ENCODE measurements at places on chromosomes 6 and 20.

DNA sequence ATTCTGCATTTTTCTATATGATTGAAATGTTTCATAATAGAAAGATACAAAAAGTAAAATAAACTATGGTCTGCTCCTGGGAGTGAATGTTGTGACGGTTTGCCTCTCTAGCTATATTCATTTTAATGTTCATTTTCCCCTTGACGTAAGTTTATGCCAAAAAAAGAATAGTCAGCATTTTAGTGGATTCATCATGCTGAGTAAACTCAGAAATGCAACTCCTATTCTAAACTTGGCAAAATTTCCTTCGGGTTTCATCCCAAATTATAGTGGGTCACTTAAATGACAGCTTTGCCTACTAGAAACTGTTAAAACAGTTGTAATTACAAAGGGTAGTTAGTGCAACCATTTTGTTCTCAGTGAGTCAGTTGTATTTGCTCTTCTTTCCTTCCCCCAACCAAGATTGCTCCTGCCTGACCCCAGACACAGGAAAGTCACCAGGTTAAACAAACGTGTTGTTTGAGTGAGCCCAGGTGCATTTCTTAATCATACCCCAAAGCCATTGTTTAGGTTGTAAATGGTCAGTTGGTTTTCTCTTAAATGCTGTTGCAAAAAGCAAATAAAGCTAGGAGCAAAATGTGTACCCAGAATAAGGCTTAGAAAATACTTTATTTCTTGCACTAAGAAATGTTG is 482.3 kb upstream of the SOX4 start:
- no peak for DNase-seq

DNA sequence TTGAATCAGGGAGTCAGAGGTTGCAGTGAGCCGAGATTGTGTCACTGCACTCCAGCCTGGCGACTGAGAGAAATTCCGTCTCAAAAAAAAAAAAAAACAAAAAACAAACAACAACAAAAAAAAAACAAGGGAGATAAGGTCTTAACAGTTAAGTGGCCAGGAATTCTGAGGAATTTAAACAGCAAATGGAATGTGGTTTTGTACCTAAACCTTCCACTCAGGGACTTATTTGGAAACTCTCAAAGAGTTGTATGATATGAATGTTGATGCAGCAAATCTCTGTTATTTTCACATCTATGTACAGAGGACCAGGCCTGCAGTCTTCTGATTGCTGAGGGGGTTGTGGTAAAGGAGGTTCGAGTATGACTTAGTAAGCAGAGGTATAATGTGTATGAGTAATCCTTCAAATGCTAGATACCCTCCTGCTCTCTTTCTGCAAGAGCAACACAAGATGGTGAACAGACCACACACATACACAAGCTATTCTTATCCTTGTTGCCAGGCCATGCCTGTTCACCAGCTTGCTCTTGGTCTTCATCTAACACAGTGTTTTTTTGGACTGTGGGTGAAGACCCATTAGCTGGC is 174.9 kb upstream of the SCGN start:
- DNase-seq: no peak

- DNase-seq: no peak
Observed at GRCh38 chr20:57818418-57819181, 108.8 kb upstream of the PMEPA1 start.

DNA sequence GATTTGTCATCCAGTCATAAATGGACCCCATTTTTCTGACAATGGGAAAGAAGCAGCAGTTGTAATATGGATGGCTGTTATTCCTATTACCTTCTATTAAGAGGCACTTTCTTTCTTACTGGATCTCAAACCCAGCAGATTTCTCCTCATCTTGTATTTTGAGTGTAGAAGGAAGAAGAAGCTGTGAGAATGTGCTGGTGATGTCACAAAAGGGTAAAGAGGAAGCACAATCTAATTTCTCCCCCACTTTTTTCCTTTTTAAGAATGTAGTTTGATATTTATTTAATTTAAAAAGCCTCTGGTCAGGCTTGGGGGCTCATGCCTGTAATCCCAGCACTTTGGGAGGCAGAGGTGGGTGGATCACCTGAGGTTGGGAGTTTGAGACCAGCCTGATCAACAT is 100.0 kb upstream of the JARID2 start:
- no peak for DNase-seq

DNA sequence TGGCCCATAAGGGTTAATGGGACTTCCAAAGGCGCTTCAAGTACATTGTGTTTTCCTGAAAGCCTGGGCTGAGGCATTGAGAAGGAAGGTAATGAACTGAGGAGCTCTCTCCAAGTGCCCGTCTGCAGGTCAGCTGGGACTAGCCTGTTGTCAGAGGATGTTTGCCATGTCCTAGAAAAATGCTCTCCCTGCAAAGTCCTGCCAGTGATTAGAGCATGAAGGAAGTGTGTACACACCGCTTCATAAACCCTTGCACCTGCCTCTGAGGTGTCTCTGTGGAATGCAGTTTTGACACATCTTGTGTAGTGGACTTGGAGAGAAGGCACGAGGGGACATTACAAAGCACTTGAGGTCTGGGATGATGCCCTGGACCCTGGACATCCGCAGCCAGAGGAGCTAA is 506.7 kb downstream of the KIF16B start:
- no peak for DNase-seq

GRCh38 chr6:16918586-16918985 is 157.3 kb upstream of the ATXN1 start:
- DNase-seq: no peak

DNA sequence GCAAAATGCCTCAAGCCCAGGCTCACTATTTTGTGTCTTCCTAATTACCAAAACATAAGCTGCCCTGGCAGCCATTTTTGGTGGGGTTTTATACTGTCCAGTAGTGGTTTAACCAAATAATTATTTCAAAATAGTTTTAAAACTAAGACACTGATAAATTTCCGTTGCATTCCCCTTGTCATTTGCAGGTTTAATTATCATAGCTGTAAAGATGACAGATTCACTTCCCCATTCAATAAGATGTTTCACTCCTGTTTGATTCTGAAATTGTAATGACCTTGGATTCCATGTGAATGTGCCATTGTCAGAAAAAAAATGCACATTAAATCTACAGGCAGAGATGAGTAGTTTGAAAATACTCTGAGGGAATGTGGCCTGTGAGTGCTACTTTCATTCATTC is 172.0 kb downstream of the COL9A1 start:
- no peak for DNase-seq

- DNase-seq: peak; percentile 83
Observed at GRCh38 chr6:53929041-53929820, 134.4 kb downstream of the LRRC1 start.

DNA sequence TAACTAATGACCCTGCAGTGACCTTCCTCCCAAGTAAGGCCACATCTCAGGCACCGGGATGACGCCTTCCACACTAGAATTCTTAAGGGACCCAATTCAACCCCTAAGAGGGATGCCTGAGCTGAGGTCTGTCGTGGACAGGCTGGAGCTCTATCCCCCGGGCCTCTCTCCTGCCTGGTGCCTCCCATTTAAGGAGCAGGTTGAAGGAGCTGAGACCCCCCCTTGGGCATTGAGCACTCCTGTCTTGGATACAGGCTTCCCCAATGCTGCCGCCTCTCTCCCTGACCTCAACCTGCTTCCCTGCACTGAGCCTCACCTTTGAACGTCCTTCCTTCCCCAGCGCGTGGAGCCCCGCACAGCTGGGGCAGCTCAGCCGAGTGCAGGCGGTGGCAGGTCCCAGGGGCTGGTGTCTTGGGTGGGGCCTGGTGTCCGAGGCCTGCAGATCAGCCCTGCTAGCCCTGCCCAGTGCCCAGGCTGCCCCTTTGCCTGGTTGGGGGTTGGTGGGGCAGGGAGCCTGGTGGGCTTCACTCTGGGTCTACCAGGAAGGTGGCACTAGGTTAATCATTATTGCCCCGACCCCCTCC is 19.9 kb upstream of the BHLHE23 start:
- no peak for DNase-seq

GRCh38 chr6:27873021-27873940 is 38.9 kb downstream of the OR2B2 start:
- peak; percentile 74 for DNase-seq

GRCh38 chr6:67541586-67541985 is 1093.5 kb upstream of the ADGRB3 start:
- DNase-seq: no peak

- DNase-seq: no peak
Observed at GRCh38 chr6:147553099-147553498, 44.6 kb downstream of the SAMD5 start.

- no peak for DNase-seq
Observed at GRCh38 chr6:51410453-51410852, 591.8 kb downstream of the TFAP2B start.

DNA sequence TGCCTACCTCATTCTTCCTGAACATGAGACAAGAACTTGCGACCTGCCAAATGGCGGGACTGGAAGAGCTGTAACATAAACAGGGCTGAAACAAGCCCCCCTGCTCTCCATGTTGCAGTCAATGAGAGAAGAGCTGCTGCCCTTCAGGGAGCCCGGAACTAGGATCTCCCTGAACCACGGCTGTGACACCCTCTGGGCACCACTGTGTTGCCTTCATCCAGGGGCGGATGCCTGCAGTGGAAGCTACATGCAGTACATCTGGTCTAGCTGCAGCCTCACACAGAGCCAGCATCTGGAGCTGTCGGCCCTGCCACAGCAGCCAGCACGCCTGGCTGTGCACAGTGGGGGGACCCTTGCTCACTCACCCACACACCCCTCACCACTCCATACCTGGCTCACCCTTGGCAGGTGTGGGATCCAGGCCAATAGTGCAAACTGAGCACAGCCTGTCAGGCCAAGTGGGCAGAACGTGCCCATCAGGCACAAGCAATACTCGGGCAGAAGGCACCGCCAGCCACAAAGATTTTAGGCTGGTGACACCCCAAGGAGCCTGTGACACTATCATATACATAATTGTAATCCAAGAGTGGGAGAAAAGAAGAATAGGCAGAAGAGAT is 451.3 kb downstream of the HTR1B start:
- DNase-seq: no peak

DNA sequence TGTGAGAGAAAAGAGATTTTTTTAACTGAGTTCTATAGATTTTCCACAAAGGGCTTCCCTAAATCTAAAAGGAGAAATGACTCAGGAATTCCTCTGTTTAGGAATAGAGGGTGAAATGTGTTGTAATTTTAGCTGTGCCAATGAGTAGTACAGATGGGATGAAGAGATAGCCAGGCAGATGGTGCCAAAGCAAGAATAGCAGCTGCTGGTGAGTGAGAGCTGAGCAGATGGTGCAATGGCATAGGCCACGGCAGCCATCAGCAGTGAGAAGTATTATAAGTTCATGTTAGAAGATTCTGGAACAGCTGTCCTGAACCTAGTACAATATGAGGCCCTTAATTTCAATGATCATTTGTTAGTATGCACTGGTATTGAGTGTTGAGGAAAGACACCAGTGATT is 40.2 kb upstream of the CRISP1 start:
- DNase-seq: no peak

- DNase-seq: peak; percentile 76
Observed at GRCh38 chr6:27472182-27472616, 706 bp downstream of the ZNF184 start.

DNA sequence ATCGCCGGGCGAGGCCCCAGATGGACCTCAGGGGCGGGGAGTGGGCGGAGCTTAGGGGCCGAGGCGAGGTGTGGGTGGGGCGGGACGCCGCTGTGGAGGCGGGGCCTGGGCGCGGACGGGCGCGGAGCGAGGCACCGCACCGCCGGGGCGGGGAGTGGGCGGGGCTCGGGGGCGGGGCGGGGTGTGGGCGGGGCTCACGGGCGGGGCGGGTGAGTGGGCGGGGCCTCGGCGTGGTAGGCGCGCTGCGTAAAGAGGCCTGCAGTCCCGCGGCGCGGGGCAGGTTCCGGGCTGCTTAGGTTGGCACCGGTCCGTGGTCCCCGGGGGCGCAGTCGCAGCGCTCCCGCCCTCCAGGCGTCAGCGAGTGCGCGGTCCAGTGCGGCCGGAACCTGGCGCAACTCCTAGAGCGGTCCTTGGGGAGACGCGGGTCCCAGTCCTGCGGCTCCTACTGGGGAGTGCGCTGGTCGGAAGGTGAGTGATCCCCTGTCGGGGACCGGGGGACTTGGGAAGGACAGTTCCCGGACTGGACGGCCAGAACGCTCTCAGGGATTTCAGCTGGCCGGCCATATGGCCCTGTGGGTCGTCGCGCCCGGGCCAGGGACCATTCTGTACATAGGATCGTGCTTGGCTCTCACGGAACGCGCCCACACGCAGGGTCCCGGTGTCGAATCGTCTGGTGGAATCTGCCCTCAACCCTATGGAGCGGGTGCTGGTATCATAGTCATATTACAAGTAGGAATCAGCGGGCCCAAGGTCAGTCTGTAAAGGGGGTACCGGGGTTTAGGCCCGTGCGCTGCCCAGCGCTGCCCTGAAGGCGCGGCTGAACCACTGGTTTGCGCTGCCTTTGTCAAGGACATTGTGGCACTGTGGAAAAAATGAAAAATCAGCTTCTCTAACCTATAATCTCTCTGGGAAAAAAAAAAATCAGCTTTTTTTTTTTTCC is at the start of gene NQO2:
TSS of gene NQO2 (plus strand) at position 277 of the 940 bp plus-strand sequence. CDS start 6,659 bp downstream, outside the sequence.
- no peak for DNase-seq

- DNase-seq: no peak
Observed at GRCh38 chr20:35274172-35275092, 3.5 kb downstream of the MMP24OS start.

- DNase-seq: no peak
Observed at GRCh38 chr6:78308025-78308424, 559.3 kb upstream of the IRAK1BP1 start.

DNA sequence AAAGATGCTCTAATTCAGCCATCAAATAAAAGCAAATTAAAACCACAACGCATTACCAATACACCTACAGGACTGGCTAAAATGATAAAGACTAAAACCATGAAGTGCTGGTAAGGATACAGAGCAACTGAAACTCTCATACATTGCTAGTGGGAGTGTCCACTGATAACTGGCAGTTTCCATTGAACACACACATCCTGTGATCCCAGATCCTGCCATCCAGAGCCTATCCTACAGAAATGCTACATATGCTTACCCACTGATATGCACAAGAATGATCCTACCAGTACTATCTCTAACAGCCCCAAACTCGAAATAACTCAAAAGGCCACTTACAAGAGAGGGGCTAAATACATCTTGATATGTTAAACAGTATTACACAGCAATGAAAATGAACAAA is 81.0 kb downstream of the FYN start:
- no peak for DNase-seq

- no peak for DNase-seq
Observed at GRCh38 chr20:47662483-47663353, 122.6 kb downstream of the SULF2 start.
